Aorta (tissue), 5 donors: ENCODE measurements at places on chromosomes 2 and 18. TPM values are rescaled to one million over a fixed set of nuclear protein-coding genes. Genes with fewer than 3 reads are reported as not detected.

GRCh38 chr2:145146691-145147090 lies 626.8 kb upstream of the ZEB2 start:
- DNase-seq: no peak

- no peak for DNase-seq
Observed at GRCh38 chr2:238506371-238507068, 79.8 kb downstream of the ASB1 start.

DNA sequence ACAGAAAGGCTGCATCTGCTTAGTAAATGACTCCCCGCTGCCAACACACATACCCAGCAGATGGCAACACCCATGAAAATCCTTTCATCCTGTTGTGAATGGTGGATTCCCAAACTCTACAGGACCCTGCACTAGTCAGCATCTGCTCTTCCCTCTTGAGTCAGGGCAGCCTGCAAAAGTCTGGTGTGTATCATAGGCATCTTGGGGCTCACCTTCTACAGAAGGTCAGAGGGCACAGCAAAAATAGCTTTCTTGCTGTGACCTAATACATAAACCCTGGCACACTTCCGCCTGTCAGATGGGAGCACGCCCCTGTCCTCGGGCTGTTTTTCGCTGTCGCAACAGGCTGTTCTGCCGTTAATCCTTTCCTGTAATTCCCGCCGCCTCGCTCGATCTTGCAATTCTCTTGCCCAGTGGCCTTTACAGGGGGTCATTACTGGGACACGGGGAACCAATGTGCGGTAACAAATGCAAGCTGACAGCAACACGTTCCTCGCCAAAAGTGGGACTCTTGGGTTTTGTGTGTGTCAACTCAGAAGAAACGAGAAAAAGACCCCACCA lies 19.9 kb upstream of the SCYGR1 start:
- peak; percentile 86 for DNase-seq

Gene IL37
- total RNA-seq: not detected

Gene CAVIN2
- 37.8 TPM for total RNA-seq

Gene TLX2
- not detected for total RNA-seq

DNA sequence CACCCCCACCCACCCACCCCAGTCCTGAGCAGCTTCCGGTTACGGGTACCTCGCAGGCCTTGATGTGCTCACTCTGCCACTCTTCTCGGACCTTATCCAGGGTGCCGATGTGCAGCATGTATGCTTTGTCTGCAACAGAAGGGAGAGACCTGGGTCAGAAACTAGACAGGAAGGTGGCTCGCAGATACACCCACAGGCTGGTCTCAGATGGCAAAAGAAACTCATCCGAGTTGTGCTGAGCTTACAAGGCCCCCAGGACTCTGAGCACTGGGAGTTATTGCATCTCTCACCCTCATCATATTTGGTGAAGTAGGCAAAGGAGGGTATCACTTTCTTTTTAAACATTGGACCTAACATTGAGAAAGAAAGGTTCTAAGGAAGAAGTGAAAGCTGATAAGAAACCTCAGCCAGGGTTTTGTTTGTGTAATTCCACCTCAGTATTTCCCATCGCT lies 30.6 kb upstream of the EPG5 start:
- DNase-seq: no peak

DNA sequence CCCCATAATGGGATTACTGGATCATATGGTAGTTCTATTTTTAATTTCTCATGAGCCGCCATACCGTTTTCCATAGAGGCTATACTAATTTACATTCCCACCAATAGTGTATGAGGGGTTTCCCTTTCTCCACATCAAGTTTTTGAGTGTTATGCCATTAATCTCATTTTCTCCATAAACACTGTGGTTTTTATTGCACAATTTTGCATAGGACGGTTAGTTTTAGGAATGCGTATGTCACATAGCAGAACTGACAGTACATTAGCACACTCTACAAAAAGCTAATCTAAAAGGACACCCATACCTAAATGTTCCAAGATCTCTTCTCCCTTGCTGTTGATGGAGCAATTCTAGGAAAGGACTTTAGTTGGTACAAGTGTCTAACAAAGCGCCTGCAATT lies 32.5 kb downstream of the DARS1 start:
- DNase-seq: no peak

Gene CELF4
- not detected for total RNA-seq

Gene C1QL2
- total RNA-seq: not detected

Gene IL36RN
- total RNA-seq: not detected

Gene NRP2
- total RNA-seq: 41.5 TPM

- DNase-seq: no peak
Observed at GRCh38 chr2:1230155-1230893, 182.9 kb upstream of the TPO start.

- DNase-seq: no peak
Observed at GRCh38 chr18:25314838-25315190, 37.2 kb downstream of the ZNF521 start.

Gene NGEF
- 2.3 TPM for total RNA-seq

DNA sequence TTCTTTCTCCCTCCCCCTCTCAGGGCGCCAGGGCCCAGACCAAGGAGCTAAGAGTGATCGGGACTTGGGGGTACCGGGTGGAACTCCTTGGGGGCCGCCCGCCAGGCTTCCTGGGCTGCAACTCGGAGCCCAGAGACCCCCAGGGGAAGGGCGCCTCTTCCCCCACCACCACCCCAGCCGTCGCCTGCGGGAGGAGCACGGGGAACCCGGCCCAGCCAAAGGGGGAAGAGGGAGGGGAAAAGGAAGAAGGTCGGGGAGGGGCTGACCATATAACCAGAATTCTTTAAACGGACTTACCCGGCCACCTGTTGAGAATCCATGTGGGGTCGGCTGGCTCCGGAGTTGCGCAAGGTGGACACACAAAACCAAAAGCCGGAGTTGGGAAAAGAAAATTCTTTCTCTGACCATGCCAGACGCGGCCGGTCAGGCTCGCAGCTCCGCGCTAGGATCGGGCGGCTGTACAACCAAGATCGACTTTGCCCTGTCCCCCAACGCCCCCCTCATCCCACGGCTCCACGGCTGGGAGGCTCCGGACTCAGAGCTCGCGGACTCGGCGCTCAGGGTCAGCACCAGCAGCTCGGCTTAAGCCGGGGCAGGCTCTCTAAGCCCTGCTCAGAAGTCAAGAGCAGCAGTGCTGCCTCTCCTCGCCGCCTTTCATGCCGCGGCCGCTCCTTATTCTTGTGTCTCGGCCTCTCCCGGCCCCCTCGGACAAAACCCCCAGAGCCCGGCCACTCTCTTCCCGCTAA lies 6.3 kb upstream of the SIX3 start:
- no peak for DNase-seq

- DNase-seq: no peak
Observed at GRCh38 chr2:11013196-11013595, 101.5 kb downstream of the KCNF1 start.

Gene FNDC4
- total RNA-seq: 12.1 TPM

DNA sequence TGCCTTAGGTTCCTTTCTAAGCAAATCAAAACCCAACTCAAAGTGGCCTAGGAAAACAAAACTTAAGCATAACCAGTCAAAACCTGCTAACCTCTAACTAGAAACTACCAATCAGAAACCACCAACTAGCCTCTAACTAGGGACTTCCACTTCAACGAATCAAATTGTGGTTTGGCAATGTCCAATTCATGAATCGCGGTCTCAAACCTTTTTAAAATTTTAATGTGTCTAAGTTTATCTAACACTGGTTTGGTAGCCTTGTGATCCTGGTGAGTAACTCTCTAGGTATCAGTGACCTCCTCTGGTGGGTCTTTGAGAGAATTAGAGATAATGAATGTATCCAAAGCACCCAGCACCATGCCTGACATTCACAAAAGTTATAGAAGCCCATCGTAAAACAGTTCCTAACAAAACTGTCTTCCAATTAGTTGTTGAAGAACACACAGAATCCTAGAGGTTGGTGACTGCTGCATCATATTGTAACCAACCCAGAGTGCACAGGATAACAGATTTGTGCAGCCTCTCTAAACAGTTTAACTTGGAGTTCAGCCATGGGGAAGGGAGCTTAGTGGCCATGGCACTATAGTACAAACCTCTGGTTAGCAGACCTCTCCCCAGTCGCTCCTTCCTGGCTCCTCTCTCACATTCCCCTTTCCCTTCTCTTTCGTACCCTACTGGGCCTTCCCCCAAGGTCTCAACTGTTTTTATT lies 45.2 kb upstream of the B3GNT2 start:
- DNase-seq: no peak

- no peak for DNase-seq
Observed at GRCh38 chr18:8520266-8520665, 89.0 kb upstream of the RAB12 start.

Gene TCF23
- 0.39 TPM for total RNA-seq

DNA sequence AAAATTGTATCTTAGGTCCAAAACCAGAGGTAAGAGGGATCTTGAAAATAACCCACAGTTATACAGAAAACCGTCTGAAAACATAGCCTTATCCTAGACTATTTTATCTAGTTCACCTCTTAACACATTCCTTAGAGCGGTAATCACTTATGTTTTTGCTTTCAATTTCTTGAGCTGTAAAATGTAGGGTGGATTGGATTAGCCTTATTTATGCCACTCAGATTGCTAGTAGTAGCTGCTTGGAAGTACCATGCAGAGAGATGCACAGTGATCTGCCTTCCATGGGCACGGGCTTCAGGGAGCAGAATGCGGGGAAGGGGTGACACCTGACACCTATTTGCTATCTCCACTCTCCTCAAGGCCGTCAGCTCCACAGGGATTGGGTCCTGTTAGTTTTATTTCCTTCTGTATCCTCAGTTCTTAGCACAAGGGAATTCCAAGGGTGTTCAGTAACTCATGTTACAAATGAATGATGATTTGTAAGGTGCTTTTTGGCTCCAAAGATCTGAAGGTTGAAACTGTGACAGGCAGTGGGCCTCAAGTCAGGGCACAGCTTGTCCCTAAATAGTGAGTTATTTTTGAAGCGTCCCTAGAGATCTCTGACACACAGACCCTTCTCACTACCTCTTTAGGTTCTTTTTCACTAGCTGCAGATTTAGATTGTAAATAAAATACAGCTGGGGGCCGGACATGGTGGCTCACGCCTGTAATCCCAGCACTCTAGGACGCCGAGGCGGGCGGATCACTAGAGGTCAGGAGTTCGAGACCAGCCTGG lies 64.0 kb upstream of the PMAIP1 start:
- no peak for DNase-seq

Gene TEX44
- total RNA-seq: not detected

- no peak for DNase-seq
Observed at GRCh38 chr2:18690342-18690741, 101.0 kb upstream of the NT5C1B start.

DNA sequence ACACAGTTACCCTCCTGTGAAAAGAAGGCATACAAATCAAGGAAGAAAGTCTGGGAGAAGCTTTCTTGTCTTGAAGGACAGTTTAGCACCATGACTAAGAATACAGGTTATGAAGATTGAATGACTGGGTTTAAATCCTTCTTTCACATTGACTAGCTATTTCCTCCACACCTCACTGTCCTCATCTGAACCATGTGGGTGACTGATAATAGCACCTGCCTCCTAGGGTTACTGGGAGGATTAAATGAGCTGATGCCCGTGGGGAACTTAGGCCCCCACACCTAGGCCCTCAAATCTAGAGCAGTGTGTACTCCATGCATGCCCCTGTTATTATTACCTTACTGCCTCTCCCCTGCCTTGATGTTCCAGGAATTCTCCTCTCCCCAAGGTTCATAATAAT lies 202.9 kb downstream of the FBXO15 start:
- no peak for DNase-seq

Gene MRO
- 1.7 TPM for total RNA-seq

Gene MSH6
- 29.4 TPM for total RNA-seq

GRCh38 chr2:222518570-222519381 lies 94.4 kb downstream of the SGPP2 start:
- no peak for DNase-seq

Gene HOXD1
- 1.1 TPM for total RNA-seq

GRCh38 chr2:222753251-222753824 lies 81.9 kb downstream of the MOGAT1 start:
- no peak for DNase-seq

Gene CEBPZ
- total RNA-seq: 38.1 TPM

DNA sequence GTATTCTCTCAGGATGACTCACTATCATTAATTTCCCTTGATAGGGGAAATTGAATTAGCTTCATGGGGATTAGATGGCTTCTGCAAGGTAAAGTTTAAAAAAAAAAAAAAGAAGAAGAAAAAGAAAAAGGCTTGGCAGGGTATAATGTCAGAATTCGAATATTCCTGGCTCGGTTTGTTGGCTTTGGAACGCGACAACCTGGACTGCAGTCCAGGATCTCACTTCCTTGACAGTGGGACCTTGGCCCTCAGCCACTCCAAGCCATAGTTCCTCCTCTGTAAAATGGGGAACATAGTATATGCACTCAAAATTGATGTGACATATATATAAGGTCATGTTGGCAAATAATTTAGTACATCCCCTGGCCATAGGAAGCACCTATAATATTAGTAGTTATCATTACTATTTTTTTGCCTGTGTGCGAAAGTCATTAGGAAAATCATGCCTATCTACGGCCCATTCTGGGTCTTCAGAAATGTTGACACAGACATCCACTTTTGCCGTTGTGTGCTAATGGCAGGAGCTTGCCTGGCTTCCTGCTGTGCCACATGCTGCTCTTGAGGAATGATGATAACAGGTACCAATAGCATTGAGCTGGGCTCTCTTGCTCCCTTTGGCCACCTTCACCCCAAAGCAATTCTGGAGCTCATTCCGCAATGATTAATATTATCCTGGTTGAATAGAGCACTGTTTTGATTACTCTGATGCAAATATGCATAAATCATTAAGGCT lies 97.9 kb downstream of the MTCL1 start:
- DNase-seq: no peak

GRCh38 chr18:13353084-13353823 lies 134.7 kb downstream of the LDLRAD4 start:
- DNase-seq: no peak

GRCh38 chr18:3037423-3037915 lies 24.5 kb upstream of the LPIN2 start:
- DNase-seq: peak; percentile 57

Gene HNMT
- total RNA-seq: 82.8 TPM

Gene TSPYL6
- not detected for total RNA-seq

Gene HOXD12
- total RNA-seq: not detected

DNA sequence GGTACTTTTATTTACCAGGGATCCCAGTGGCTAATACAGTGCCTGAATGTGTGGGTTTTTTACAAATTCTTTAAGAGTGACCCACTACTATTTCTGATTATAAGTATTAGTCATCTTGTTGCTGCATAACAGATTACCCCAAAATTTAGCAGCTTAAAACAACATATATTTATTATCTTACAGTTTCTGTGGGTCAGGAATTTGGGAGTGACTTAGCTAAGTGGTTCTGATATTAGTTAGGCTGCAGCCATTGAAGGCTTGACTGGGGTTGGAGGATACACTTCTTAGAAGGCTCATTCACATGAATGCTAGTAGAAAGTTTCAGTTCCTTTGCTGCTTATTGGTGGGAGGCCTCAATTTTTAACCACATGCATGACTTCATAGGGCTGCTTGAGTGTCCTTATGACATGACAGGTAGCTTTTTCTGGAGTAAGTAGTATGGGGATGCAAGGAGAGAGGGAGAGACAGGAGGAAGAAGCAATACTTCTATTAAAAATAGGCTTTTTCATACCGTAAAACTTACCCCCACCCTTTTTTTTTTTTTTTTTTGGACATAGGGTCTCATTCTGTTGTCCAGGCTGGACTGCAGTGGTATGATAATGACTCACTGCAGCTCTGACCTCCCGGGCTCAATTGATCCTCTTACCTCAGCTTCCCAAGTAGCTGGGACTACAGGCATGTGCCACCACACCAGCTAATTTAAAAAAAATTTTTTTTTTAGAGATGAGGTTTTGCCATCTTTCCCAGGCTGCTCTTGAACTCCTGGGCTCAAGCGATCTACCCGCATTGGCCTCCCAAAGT lies 13.3 kb upstream of the POLE4 start:
- DNase-seq: no peak
